ENCODE measurements at places on chromosomes 2 and 18.

GRCh38 chr18:48569139-48569914 is 30.5 kb downstream of the CTIF start:
- no peak for DNase-seq

- no peak for DNase-seq
These were observed 19.1 kb upstream of the ITGA6 start for GRCh38 chr2:172408143-172408766.

DNA sequence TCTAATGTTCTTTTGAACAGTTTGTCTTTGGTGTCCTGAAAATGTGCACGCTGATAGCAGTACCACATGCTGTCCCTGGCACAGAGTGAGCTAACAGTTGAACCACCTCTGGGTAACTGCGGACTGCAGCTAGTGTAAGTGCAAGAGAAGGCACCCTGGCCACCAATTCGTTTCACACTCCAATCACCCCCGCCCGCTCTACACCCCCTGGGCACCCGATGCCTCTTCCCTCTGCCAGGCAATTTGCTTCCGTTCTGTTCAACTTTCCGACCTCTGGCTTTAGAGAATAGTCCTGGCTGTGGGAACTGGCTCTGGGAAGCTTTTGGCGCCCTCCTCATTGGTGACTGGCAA is 1.4 kb downstream of the DOCK10 start:
- no peak for DNase-seq

DNA sequence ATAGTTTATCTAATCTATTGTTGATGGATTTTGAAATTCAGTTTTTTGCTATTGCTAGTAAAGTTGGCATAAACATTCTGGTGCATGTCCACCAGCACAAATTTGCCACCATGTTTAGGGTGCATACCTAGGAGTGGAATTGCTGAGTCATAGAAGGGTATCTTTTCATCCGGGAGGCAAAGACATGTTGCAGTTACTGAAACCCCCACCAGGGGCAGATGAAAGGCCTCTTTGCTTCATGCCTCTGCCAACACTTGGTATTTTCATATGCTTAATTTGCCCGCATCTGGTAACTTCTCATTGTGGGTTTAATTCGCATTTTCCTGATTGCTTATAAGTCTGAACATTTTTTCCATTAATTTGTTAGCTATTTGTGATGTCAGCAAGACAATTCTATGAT is 8.2 kb downstream of the DCC start:
- DNase-seq, result no peak

DNA sequence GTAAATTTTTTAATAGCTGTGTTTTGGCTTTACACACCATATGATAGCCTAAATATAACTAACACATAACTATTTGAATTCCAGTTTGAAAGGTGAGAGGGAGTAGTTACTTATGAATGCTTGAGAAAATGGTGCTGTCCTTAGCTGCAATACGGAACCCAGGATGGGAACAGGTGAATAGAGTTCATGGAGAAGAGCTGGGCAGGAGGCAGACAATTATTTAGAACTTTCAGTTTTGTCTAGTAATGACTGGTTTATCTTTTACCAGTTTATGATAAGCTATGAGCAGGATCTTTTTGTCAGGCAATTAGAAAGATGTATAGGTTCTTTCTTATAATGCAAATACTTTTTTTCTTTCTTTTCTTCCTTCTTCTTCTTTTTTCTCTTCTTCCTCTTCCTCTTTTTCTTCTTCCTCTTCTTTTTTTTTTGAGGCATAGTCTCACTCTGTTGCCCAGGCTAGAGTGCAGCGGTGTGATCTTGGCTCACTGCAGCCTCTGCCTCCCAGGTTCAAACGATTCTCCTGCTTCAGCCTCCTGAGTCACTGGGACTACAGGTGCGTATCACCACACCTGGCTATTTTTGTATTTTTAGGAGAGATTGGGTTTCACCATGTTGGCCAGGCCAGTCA is 25.9 kb downstream of the UBR3 start:
- DNase-seq, result no peak

- no peak for DNase-seq
These were observed 62.8 kb upstream of the ATL2 start for GRCh38 chr2:38439863-38440262.

GRCh38 chr2:80300954-80301353 is 3.6 kb downstream of the LRRTM1 start:
- DNase-seq, result no peak

- DNase-seq, result no peak
These were observed 676.1 kb upstream of the CELF4 start for GRCh38 chr18:38241736-38242135.

DNA sequence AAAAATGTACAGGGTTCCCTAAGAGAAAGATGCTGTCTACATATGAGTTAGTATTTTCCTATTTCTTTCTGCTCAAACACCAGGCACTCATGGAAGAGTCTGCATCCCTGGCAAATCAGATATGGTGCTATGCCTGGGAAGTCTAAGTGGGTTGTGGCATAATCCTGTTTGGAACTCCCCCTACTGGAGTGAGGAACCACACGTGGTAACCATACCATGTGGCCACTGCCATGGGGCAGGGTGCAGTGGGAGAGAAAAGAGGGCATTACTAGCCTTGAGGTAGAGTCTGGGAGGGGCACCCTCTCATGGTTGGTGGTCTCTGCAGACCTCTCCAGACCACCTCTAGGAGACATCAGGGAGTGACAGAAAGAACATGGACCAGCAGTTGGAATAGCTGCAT is 257.9 kb upstream of the ATP5MC3 start:
- DNase-seq, result no peak

DNA sequence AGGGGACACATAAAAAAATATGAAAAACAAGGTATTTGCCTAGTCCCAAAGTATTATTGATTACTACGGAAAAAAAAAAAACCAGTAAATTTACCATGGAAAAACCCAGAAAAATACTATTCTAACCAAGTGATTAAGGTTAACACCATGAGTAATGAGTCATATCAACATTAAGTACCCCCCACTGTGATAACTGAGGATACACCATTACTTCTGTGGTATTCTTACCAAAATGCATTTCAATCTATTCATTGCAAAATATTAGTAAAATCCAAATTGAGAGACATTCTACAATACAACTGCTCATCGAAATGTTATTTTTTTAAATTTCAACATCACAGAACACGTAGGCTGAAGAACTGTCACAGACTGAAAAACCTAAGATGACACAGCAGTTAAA is 669.8 kb downstream of the ZEB2 start:
- DNase-seq, result no peak

- peak; percentile 63 for DNase-seq
These were observed 90.5 kb downstream of the NDUFA10 start for GRCh38 chr2:239934571-239935171.

GRCh38 chr2:163155279-163155883 is 316.8 kb upstream of the KCNH7 start:
- peak; percentile 4 for DNase-seq

DNA sequence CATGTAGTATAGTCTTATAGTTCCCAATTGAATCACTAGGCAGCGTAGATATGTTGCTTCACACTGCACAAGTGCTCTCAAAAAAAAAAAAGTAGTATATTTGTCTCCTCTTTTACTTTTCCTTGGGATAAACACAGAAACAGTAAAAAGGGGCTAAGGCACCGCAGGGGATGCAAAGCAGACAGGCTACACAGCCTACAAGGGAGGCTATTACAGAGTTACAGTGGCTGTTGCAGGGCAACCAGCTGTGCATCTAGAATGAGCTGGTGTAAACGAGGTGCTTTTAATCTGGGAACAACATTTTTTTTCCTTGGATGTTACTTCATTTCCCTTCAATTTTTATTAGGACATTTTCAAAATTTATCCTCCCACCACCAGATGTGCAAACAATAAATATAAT is 1934.7 kb upstream of the CELF4 start:
- DNase-seq, result no peak

GRCh38 chr2:241000831-241001321 is 2.5 kb downstream of the SNED1 start:
- no peak for DNase-seq

DNA sequence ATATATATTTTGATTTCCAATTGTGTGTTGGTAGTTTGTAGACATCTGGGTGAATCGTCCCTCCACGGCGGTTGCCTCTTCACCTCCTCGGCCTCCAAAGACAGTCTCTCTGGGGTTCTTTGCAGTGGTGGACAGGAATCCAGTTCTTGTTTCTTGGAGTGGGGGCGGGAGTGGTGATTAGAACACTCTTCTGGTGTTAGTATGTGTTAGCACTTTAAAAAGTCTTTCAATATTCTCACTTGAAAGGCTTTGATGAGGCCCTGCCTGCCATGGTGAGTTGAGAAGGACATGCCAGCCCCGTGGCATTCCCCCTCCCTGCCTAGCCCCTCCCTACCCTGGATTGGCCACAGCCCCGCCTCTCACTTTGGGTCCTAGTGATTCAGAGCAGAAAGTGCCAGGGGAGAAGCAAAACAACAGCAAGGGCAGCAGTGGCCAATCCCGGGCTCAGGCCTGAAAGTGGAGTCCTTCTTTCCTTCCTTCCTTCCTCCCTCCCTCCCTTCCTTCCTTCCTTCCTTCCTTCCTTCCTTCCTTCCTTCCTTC is 316.8 kb upstream of the HS6ST1 start:
- DNase-seq, result no peak
